Activated T-helper 2 cell treated with anti-CD3 and anti-CD28 coated beads, Interferon-gamma antibody, Interleukin-2, Interleukin-4, amounts not matched to agents 10 μg/mL and 5 μg/mL and 100 μg/mL, durations not matched to agents 14 hours and 24 hours and 36 hours (primary cell): ENCODE measurements at places on chromosomes 1 and 21. TPM values are rescaled to one million over a fixed set of nuclear protein-coding genes. Genes with fewer than 3 reads are reported as not detected.

DNA sequence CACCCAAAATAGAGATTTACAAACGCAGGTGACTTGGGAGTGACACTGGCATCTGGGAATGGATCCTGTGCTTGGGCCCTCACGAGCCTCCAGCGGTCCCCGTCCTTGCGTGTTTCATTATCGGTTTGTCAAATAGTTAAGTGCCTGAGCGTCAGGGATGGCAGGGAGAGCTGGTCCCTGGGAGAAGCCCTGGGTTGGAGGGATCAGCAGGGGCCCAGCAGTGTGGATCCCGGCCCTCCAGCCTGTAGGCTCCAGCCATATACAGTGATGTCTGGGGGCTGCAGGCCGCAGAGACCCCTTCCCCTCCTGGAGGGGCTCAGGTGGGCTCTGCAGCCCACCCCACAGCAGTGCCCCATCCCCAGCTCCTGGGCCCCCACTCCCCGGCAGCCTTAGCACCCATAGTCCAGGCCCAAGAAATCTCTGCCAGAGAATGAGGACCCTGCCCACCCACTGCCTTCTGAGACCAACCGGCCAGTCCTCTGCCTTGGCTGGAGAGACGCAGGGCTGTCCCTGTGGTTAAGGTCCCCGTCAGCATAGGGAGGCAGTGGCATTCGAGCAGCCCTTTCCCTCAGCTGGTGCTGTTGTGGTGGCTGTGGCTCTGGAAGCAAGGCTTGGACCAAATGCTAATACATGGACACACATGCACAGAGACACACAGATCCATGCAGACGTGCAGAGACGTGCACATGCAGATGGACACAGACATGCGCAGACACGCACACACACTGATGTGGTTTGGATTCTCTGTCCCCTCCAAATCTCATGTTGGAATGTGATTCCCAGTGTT, 2.4 kb upstream of the SLC19A1 start:
- no peak for DNase-seq

TRAPPC3 gene
- 68.4 and 71.5 TPM in 2 replicates for total RNA-seq

DNA sequence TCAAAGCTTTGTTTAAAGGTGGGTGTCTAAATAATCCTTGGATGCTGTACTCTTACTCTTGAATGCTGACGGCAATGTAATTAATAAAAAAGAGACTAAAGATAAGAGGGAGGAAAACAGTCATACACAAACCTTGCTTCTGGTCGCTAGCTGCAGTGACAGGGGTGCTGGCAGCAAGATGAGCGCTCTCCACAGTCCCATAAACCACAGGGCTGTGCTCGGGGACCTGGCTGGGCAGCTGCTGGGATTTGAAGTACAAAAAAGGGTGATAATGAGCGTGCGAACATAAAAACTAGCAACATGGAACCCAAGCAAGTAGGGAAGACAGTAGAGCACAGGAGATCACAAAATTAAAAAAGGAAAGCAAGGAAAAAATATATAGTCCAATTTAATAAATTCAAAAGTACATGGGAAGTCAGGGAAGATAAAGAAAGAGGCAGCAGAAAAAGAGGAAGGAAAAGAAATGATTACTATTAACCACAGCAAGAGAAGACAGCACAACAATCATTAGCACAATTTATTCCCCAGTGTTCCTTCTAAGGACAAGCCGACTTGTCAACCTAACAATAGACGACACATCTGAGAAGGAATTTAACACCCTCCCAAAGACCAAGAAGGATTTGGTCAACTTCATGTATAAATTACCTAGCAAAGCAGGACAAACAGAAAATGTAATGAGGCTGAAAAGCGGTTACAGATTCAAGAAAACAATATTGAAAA, 162.9 kb upstream of the HP1BP3 start:
- no peak for DNase-seq

SLC25A44 gene
- total RNA-seq, result 62.6 and 63.7 TPM in 2 replicates

GRCh38 chr1:46166521-46167462, 8.1 kb upstream of the TSPAN1 start:
- no peak for DNase-seq

GRCh38 chr1:150765296-150765976, at the start of gene CTSS:
Gene CTSS, minus strand, starts transcription at chr1:150765778. Its CDS starts 1,015 bp downstream, at chr1:150764763.
- no peak for DNase-seq

DNA sequence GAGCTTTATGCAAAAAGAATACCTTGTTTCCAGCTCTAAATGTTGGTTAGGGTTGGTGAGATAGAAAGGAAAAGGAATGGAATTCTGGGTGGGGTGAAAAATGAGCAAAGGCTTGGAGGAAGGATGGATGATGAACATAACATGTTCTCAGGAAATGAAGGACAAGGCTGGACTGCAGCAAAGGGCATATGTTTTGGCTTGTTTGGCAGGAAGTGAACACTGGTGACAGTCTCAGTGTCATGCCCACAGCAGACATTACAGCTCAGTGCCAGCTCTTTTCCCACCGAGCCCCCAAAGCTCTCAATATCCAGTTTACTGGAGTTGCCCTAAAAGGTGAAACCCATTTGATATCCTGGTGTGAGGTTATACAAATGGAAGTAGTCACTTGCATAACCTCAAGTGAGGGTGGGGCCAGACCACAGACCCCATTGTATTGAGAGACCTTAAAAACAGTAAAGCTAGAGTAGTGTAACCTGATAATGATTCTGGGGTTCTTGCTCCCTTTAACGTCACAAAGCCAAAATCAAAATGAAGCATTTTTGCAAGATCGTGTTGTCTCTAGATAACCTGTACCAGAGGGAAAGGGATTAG, 270.6 kb downstream of the NFIA start:
- DNase-seq, result no peak

- DNase-seq, result no peak
Observed at GRCh38 chr1:206694171-206695124, 9.7 kb downstream of the MAPKAPK2 start.

- DNase-seq, result no peak
Observed at GRCh38 chr1:21251773-21252471, 38.3 kb downstream of the ECE1 start.

OPTC gene
- not detected in 2 replicates for total RNA-seq

GRCh38 chr1:10724948-10725847, 71.2 kb downstream of the CASZ1 start:
- no peak for DNase-seq

DNA sequence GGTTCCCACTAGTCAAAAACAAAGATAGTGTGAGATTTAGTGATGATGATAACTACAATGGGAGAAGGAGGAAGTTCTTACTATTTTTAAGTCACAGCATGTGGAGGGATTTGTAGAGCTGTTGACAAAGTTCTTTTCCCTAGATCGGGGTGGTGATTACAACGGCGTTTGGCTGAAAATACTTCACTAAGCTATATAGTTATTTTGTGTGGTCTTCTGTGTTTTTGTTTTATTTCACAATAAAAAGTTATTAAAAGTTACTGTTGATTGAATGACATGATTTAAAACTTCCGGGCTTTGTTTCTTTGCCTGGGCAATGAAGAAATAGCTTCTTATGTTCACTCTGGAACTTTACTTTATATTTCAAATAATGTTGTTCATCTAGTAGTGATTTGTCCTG, 47.3 kb upstream of the SSX2IP start:
- DNase-seq, result no peak

MARK1 gene
- not detected in 2 replicates for total RNA-seq

GRCh38 chr1:27015260-27015659, 2.6 kb upstream of the TENT5B start:
- no peak for DNase-seq

MYOC gene
- total RNA-seq, result not detected in 2 replicates

ADORA1 gene
- not detected in 2 replicates for total RNA-seq
